ENCODE measurements at places on chromosomes 6 and 20.

- DNase-seq = no peak
Observed at GRCh38 chr6:169627736-169628607, 73.9 kb downstream of the WDR27 start.

- no peak for DNase-seq
Observed at GRCh38 chr6:21840428-21840827, 246.9 kb downstream of the SOX4 start.

GRCh38 chr6:85472744-85473143 lies 22.9 kb downstream of the NT5E start:
- no peak for DNase-seq

GRCh38 chr20:38630727-38631126 lies 29.1 kb downstream of the ARHGAP40 start:
- no peak for DNase-seq

DNA sequence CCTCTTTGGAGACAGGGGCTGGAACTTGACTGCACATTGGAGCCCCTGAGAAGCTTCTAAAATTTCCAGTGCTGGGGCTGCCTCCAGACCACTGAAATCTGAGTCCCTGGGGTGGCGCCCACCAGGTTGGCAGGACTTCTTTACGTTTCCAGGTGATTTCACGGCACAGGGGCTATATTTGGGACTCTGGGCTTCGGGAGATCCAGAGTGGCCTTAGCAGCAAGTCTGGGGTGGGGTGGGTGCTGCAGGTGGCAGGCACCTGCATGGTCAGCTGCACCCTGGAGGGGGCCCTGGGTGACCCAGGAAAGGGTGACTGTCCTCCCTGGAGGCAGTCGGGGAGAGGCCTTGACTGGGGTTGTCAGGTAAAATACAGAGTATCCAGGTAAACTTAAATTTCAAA lies 135.5 kb upstream of the PHACTR3 start:
- DNase-seq = no peak

GRCh38 chr20:55456316-55456940 lies 548.9 kb downstream of the CBLN4 start:
- DNase-seq = no peak

GRCh38 chr6:128379577-128379976 lies 140.8 kb downstream of the PTPRK start:
- DNase-seq = no peak

DNA sequence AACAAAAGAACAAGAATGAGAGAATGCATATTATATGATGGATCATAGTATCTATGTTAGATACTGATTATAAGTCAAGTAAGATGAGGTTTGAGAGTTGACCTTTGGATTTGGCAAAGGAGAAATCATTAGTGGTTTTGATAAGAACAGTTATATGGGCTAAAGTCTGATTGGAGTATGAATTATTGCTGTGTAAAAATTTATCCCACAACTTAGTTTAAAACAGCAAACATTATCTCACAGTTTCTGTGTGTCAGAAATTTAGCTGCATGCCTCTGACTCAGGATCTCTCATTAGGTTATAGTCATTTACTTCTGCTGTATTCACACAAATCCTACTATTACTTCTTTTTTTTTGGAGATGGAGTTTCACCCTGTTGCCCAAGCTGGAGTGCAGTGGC lies 56.7 kb downstream of the FAM135A start:
- DNase-seq = no peak

DNA sequence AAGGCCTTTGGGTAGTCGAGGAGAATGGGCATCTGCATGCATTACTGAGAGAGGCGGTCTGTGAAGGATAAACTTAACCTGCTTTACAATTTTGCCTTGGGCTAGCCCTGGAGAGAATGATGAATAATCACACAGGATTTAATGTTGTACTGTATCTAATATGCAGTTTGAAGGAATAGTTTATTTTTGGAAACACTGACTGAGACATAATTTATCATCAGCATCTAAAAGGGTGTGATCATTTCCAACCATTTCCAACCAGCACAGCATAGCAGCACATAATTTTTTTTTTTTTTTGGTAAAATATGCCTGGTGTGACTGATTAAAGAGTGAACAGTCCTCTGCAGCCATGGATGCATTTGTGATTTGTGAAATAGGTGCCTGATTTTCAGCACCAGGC lies 519.5 kb downstream of the PHF3 start:
- DNase-seq = no peak

GRCh38 chr20:59565768-59566461 lies 38.4 kb upstream of the PHACTR3 start:
- DNase-seq = no peak

Measured in iPS DF 6.9 (cell line).